ENCODE measurements at places on chromosomes 16 and 17.

DNA sequence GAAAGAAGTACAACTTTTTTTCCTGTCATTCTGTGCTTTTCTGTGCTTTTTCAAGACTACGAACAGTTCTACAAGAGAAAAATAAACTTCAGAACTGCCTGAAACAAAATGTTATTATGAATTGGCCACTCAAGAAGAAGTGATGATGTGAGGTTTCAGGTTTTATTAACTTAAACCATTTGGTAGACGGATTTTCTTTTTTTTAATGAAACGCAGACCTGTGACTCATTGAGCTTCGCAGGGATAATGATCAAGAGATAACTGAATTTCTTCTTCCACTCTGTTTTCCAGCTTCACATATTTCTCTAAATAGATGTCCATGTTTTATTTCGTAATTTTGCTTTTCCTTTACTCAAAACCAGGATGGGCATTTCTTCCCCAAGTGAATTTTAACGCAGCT lies 32.7 kb downstream of the AIPL1 start:
- peak; percentile 30 for DNase-seq

DNA sequence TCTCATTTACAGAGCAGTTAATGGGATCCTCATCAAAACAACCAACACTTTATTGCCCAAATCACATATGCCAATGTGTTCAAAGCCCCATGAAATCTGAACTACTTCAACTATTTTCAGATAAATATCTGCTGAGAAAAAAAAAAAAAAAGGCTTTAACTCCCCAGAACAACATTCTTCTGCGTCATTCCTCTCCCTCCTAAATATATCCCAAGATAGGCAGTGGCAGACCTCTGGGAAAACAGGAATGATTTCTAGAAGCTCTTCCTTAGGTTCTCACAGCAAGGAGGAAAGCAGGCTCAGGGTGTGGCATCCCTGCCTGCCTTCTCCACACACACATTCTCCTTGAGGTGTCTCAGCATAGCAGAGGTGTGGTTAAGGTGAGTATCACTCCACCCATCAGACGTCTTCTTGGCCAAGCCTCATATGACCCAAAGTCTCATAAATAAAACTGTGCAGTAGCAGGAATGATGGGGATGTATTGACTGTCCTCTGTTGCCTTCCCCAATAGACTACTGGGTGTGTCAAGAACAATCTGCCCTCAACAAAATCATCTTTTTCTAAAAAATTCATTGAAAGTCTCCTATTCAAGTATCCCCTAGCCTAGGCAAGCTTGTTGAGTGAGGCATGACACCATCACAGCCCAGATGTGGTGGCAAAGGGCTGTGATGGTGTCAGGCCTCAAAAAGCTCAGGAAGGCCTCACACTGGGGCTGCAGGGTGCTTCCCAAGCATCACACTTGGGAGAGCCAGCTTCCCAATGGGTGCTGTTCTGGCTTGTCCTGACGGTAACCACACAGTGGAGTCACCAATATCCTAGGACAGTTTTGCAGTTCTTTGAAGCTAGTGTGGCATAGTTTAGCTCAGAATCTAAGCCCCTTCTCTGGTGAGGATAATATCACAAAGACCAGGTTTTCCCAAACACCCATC lies 135.4 kb upstream of the SOX9 start:
- DNase-seq: no peak

DNA sequence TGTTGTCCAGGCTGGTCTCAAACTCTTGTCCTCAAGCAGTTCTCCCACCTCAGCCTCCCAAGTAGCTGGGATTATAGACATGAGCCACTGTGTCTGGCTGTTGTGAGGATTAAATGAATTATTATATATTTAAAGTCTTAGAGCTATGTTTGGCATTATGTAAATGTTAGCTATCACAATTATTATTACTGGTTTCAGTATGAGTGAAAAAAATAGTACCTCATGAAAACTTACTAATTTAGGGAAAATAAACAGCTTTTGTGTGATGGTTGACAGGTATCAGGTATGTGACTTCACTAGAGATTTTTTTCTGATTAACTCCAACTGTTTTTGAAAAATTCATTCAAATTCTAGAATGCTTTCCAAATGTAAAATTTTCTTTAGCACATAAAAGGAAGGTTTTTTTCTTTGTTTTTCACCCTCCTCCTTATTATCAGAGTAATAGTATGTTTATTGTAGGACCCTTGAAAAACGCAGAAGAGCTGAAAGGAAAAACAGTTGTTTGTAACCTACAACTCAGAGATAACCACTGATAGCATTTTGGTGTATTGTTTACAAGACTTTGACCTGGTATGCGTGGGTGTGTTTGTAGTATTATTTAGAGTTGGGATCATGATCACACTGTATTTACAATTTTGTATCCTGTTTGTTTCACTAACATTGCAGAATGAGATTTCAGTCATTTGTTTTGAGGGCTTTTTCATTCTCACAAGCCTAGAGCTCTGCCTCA lies 13.2 kb downstream of the NLK start:
- no peak for DNase-seq

- DNase-seq: no peak
Measured at GRCh38 chr17:1050996-1051925, 54.3 kb downstream of the TIMM22 start.

- no peak for DNase-seq
Measured at GRCh38 chr17:27473748-27474609, 17.7 kb downstream of the KSR1 start.

- DNase-seq: no peak
Measured at GRCh38 chr17:75317671-75318070, 28.4 kb upstream of the SLC25A19 start.

GRCh38 chr17:40099619-40100418 lies 570 bp downstream of the NR1D1 start:
- no peak for DNase-seq

DNA sequence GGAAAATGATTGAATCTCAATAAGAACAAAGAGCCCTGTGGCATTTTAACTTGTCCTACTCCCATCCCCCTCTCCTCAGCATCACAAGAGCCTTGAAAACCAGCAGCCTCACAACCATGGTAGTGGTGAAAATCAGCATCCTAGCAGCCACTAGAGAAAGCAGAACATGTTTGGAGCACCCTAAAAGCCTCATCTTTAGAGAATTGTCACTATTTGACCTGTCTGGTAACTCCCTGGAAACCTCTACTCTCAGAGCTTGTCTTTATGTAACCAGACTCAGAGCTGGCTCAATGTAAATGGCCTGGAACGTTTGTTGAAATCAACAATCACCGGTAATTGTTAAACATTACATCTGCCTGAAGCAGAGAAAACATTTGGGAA lies 70.8 kb downstream of the MMD start:
- DNase-seq: no peak

DNA sequence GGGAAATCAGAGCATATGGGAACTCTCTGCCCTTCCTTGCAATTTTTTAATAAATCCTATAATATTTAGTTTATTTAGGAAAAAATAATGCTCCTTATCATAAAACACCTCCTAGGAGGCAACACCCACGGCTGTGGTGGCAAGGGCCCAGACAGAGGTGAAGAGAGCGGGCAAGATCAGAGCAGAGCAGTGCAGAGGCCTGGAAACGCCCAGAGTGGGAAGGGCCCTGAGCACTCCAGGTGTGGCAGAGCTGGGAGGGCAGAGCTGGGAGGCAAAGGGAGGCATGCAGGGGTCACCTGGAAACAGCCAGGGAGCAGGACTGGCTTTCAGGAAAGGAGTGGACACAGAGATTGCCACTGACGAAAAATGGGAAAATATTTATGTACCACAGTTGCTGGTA lies 17.3 kb downstream of the FBXO31 start:
- DNase-seq: no peak
